ENCODE measurements at places on chromosomes 7 and 10.

GRCh38 chr10:124560377-124561105 lies 98.9 kb downstream of the LHPP start:
- peak; percentile 12 for DNase-seq

DNA sequence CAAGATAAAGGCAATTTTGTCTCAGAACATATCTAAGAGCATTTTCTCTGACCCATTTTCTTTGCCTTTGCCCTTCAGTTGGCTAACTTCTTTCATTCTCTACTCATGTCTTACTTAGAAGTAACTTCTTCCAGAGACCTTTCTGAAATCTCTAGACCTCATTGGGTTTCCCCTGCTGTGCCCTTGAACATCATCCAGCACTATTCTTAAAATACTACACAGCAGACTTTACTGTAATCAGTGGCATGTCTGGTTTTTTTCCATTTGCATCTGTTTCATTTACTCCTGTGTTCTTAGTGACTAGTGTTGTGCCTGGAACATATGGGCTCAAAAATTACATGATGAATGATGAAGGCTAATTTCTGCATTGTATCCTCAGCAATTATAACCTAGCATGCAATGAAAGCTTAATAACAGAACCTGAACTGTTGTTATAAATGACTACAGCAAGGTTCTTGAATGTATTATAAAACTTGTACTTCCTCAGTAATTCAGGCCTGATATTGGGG lies 301.9 kb downstream of the CDK14 start:
- no peak for DNase-seq

GRCh38 chr7:158811894-158812293 lies 17.4 kb downstream of the ESYT2 start:
- no peak for DNase-seq

DNA sequence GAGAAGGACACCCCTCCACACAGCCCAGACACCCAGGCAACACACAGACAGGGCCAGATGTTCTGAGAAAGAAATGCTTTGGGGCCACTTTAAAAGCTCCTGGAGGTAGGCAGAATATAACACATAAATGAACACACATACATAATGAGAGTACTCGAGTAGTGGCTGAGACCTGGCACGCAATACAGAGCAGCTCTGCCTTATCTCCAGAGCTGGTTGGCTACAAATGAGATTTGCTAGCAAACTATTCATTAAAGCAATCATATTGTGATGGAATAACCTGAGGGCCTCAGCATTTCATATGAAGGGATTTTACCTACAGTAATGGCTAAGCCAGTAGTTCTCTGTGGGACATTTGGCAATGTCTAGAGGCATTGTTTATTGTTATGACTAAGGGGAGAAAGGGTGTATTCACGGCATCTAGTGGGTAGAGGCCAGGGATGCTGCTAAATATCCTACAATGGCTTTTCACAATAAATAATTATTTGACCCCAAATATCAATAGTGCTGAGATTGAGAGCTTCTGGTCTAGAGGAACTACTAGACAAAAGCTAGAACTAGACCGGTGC lies 5.5 kb upstream of the IMPDH1 start:
- no peak for DNase-seq

DNA sequence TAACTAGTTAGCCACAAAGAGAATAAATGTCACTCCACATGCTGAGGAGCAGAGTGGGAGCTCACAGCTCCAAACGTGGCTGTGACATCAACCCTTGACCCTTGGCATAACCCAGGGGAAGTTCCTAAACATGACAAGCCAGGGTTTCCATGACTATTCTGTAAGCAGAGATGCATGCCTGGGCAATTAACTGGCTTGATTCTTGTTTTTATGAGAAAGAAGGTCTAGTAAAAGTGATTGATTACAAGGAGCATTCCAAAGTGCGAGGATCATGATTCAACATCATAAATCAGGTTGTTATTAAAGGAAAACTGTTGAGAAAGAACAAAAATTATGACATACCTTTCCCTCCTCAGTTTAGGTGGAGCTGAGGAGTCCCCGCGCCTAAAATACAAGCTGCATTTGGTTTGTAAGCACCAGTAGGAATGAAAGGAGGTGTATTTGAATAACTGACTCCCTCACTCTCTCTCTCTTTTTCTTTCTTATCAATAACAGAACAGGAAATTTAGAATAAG lies 108.4 kb downstream of the SFMBT2 start:
- DNase-seq = peak; percentile 35
